Cardiac septum (tissue), 1 donor: ENCODE measurements at places on chromosomes 5 and 9.
A peak's percentile ranks its signal among the peaks of the same experiment; 100 is the strongest.

DNA sequence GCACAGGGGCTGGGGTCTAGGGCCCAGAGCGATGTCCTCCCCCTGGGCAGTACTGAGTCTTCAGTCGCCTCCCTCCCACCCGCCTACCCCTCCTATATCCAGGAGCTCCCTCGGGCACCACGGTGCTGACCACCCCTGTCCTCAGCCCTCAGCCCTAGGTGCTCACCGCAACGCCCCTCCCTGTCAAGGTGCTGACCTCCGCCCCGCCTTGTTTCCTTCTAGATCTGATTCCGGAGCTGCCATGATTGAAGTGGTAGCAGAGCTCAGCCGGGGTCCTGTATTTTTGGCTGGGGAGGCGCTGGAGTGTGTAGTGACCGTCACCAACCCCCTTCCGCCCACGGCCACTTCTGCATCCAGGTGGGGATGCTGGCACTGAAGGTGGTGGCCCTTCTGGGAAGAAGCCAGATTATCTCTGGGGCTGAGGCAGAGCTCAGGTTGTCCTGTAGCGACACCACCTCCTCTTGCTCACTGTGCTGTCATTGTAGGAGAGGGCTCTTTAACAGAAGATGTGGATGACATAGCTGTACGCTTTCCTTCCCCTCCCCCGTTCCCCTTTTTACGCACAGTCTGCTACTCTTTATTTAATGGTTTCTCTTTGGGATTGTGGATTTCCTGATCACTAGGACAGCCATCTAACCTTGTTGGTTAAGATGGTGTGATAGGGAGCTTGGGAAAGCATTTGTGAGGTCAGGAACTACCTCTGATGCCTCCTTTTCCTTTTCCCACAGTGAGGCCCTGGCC lies 598 bp downstream of the RGP1 start:
- no peak for DNase-seq

GRCh38 chr5:67493676-67494075 lies 297.1 kb upstream of the CD180 start:
- no peak for DNase-seq

DNA sequence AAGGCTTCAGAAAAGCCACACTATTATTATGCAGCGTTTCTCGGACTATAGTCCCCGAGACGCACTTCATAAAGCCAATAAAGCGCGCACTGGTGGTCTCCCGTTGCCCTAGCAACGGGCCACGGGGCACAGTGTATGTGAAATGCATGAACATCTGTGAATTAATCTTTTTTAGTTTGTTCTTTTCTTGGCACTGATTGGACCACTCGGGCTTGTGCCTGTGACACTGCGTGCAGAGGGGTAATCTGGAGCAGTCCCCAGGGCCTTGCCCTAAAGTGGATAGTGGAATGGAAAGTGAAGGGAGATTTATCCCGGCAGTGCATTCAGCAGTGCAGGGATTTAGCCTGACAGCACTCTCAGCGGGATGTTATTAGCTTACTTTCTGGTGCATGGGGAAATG lies 92.1 kb downstream of the TLE4 start:
- no peak for DNase-seq

GRCh38 chr5:79069488-79070349 lies at the start of the genes BHMT2 and DMGDH:
BHMT2 (plus strand) TSS chr5:79069767; CDS start chr5:79069783, 16 bp downstream.
DMGDH (minus strand) TSS chr5:79069674; CDS start chr5:79069620, 54 bp downstream.
- no peak for DNase-seq

GRCh38 chr5:72834924-72835323 lies 18.5 kb downstream of the TNPO1 start:
- DNase-seq, result no peak

DNA sequence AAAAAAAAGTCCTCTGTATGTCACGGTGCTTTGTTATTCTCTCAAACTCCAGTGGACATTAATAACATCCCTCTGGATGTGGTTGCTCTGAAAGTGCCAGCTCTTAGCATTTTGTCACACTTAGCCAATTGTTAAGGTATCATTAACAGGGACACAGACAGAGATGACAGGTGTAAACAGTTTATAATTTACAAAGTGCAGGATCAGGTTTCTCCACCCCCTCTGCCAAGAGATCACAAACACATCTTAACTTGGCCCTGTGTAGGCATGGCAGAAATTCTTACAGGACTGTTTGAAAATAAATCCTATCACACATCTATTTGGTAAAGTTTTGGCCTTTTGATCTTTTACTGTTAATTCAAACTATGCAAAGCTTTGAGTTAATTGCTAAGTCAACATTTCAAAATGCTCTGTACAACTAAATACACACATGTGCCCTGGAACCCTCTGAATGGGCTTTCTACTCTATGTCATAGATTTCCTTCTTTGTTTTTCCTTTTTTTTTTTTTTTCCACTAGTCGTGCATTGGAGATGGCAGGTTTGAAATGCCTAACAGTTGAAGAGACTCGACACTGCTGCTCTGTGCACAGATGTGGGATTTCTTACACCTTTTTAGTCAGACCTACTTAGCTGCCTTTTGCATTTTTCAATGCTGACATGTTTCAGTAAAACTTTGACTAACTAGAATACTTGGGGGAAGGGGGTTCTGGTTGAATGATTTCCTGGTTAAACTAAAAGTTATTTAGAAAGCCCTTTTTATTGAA lies 41.7 kb downstream of the SEMA6A start:
- no peak for DNase-seq

- no peak for DNase-seq
Measured at GRCh38 chr9:100028201-100028784, 70.5 kb downstream of the ERP44 start.

DNA sequence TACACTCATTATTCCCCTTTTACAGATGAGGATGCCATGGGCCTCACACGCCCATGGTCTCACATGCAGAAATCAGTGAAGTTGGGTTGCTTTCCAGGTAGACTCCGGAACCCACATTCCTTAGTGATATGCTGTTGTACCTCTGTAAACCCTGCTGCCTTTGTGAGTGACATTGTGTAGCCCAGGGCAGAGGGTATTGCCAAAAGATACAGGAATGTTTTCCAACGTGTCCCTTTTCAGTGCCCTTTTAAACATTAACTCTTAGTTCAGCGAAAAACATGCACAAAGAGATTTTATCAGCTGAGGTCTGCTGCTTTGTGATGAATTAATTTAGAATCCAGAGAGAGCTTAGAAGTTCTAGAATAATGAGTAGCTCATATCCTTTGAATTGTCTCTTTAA lies 38.3 kb upstream of the TRMT10B start:
- DNase-seq, result no peak

DNA sequence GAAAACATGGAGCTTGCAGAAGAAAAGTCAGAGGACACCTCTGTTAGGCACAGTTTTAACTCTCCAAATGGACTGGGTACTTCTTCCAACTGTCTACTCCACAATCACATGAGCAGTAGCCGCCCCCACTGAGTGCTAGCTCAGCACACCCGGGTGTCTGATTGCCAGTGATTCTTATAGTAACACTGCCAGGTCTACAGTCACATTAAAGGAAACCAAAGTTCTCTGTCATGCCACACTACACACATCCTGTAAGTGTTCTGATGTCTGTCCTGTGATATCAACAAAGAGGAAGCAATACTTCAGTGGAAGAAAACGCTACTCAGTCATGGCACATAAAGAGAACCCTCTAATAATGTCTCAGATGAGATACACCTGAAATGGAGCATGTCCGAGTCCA lies at the start of gene HAVCR2:
TSS of gene HAVCR2 (minus strand) at position 69 of the 400 bp plus-strand sequence. CDS start at position 8, 61 bp downstream.
- DNase-seq, result no peak

GRCh38 chr5:14105718-14106410 lies 37.3 kb upstream of the TRIO start:
- no peak for DNase-seq

- peak; percentile 81 for DNase-seq
Measured at GRCh38 chr9:134800791-134801339, 79.7 kb upstream of the FCN2 start.

DNA sequence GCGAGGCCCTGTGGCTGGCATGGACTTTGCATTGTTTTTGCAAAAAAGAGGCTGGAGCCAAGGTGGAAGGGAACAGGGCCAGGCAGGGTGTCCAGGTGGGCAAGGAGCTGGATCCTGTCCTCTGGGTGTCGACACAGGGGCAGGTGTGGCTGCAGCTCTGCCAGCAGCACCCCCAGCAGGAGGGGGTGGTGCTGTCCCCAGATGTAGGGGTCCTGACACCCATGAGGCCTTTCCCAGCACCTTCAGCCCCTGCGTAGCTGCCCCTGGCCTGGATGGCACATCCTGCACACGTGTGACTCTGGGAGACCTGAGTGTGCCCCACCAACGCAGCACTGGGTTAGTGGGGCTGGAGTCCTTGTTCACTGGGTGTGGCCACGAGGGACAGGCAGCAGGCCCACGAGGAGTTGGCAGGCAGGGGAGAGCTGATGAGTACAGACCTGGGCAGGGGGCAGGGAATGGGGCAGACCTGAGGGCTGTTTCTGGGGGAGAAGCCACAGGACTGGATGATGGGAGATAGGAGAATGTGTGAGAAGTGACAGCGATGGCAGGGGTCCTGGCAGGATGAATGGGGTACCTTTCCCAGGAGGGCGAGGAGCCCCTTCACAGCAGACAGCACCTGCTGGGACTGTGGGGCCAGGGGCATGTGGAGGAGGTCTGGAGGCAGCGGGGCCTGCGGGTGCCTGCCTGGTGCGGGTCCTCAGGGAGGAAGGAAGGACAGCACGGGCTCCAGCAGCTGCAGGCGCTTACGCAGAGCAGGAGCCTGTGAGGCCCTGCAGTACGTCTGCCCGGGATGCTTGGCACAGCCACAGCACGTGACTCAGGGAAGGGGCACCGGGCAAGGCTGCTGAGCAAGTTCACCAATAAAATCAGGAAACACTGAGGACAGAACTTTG lies 3.6 kb upstream of the RASGEF1C start:
- no peak for DNase-seq

DNA sequence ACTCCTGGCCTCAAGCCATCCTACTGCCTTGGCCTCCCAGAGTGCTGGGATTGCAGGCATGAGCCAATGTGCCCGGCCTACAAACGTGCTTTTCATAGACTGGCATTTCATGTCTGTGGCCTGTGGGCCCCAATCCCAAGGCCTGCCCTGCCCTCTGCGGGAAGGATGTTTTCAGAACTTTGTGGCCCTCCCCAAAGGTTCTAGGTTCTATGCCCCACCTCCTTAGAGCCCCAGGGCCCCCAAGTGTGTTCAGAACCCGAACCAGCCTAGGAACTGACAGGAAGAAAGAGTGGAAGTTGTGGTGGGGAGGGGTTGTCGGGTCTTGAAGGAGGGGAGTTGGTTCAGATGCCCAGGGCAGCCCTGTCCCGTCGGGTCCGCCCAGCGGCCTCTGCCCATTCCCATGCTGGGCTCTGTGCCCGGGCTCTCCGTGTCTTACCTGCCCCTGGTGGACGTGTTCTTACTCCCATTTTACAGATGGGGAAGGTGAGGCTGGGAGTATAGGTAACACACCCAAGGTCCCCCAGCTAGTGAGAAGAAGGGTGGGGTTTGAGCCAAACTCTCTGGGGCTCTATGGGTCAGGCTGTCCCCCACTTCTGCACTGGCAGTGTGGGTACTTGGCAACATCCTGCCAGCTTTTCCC lies 175.8 kb upstream of the IER5L start:
- DNase-seq, result no peak

DNA sequence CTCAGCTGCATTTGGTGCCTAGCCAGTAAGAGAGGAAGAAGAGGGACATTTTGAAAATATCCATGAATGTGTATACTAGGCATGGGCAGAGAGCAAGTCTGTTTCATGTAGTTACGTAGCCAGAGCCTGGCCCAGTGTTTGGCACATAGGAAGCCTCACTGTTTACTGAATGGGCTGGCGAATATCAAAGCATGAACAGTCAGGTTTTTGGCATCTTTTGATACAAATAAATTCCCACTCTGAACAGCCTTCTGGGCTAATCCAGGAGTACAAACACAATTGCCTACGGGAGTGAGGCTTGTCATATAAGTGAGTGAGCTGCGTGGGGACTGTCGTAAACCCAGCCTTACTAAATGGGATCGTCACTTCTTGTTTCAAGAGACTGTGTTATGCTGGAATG lies 253.1 kb upstream of the PANK3 start:
- peak; percentile 10 for DNase-seq

DNA sequence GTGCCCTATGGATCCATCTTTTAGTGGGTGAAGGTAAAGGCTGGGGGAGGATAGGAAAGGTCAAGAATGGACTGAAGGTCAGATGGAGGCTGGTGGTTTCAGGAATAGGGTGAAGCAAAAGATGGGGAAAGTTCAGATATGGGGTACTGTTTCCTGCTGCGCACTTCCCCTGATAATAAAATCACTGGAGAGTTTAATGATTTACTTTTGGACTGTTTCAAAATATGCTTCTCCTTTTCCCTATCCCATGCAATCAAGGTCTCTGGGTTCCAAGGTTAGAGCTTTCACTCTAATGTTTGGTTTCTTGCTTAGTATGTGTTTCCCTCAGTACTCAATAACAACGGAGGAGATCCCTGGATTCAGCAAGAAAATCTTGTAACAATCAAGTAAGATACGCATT lies 10.8 kb upstream of the PPP3R2 start:
- DNase-seq, result no peak

GRCh38 chr5:40717281-40717680 lies 37.6 kb downstream of the PTGER4 start:
- DNase-seq, result no peak

- no peak for DNase-seq
Measured at GRCh38 chr9:104388071-104388470, 116.0 kb upstream of the OR13F1 start.

DNA sequence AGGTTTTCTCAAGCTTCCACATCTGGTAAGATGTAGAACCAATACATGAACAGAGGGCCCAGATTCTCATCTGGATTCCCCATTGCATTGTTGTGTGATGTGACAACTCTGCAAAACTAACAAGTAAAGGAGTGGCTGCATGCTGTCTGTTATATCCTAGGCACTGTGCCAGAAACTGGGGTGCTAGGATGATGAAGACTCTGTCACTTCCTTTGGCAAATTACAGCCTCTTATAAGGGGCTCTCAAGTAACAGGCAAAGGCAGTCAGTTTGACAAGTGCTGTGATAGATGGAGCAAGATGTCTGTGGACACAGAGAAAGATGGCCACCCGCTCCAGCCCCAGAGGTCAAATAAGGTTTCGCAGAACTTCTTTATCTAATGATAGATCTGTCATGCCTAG lies 115.7 kb downstream of the PAPPA start:
- no peak for DNase-seq

GRCh38 chr5:176948458-176948857 lies 49.3 kb upstream of the HK3 start:
- no peak for DNase-seq

- DNase-seq, result no peak
Measured at GRCh38 chr9:20603524-20604268, 18.6 kb downstream of the MLLT3 start.

DNA sequence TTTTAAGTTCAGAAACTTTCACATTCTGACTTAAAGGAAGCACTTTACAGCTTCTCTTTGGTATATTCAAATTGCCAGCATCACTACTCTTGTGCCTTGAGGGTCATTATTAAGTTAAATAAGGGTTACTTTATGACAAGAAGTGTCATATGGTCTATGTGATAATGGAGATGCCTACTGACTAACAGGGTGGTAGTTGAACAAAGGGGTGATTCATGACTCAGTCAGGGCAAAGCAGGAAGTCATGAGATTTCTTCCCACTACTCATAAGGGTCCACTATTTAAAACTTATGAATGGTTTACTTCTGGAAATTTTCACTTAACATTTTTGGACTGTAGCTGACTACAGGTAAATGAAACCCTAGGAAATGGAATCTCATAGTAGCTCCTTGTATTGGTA lies 938.3 kb upstream of the PTPRD start:
- no peak for DNase-seq

GRCh38 chr5:14413331-14413750 lies 168.3 kb upstream of the OTULINL start:
- DNase-seq, result no peak

GRCh38 chr5:178899289-178899688 lies 3.6 kb downstream of the ZFP2 start:
- no peak for DNase-seq
